ENCODE measurements at places on chromosomes 11 and 22.

GRCh38 chr11:79304599-79305212, 136.1 kb downstream of the TENM4 start:
- no peak for DNase-seq
- no peak overlapping the region for H3K27ac ChIP-seq
- no peaks in the 10 kb centered on the region for H3K36me3 ChIP-seq
- H3K4me1 ChIP-seq = no peaks in the 10 kb centered on the region
- no peak overlapping the region for H3K4me3 ChIP-seq

DNA sequence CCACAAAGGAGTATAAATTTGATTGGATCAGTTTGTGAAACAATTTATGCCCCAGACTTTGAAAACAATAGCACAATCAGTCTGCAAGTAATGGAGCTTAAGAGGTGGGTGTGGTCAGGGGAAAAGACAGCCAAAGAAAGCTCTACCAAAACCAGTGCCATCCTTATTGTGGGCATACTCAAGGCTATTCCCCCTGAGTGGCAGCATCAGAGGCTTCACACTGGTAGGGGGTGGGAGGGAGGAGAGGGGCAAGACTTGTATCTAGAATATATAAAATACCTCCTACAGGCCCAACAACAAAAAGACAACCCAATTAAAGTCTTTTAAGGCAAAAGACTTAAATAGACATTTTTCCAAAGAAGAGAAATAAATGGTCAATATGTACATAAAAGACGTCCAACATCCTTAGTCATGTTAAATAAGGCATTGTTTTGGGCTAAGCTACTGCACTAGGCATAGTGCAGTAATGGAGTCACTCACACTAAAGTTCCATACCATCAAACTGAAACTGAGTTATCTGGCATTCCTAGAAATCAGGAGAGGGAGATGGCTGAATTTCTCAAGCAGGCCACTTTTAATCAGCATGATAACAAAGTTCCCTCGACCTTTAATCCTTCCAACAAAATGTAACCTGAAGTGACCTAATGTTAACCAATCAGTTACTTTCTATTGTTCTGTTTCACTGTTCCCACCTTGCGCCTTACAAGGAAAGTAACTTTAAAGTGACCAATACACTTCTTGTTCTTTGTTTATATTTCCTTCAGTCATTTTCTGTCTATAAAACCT, 24.8 kb downstream of the NARS2 start:
- DNase-seq = no peak
- peaks cover 10% of the 10 kb centered on the region for H3K36me3 ChIP-seq
- peaks cover 7% of the 10 kb centered on the region for H3K4me1 ChIP-seq
- no peak overlapping the region for H3K4me3 ChIP-seq

DNA sequence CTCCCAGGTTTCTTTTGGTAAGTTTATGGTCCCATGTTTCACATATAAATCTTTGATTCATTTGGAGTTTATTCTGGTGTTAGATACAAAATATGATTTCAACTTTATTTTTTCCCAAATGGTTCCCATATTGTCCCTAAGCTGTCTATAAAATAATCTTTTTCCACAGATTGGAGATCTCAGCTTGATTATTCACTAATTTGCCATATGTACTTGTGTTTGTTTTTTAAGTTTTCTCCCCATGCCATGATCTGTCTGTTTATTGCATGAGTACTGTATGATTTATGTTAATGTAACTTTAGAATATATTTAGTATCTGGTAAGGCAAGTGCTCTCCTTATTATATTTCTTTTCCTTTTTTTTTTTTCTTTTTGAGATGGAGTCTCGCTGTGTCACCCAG, 19.9 kb upstream of the CLMP start:
- DNase-seq = no peak
- no peak overlapping the region for H3K4me3 ChIP-seq
- peaks cover 24% of the 10 kb centered on the region for H3K27me3 ChIP-seq
- no peak overlapping the region for H3K27ac ChIP-seq

GRCh38 chr11:1531449-1532013, 40.5 kb downstream of the DUSP8 start:
- no peaks in the 10 kb centered on the region for H3K36me3 ChIP-seq
- no peak overlapping the region for H3K27ac ChIP-seq
- no peaks in the 10 kb centered on the region for H3K27me3 ChIP-seq
- no peak overlapping the region for H3K4me3 ChIP-seq

GRCh38 chr11:115084231-115084630, 405.9 kb downstream of the NXPE2 start:
- DNase-seq = no peak
- H3K27me3 ChIP-seq = peaks cover 3% of the 10 kb centered on the region
- H3K36me3 ChIP-seq = no peaks in the 10 kb centered on the region

DNA sequence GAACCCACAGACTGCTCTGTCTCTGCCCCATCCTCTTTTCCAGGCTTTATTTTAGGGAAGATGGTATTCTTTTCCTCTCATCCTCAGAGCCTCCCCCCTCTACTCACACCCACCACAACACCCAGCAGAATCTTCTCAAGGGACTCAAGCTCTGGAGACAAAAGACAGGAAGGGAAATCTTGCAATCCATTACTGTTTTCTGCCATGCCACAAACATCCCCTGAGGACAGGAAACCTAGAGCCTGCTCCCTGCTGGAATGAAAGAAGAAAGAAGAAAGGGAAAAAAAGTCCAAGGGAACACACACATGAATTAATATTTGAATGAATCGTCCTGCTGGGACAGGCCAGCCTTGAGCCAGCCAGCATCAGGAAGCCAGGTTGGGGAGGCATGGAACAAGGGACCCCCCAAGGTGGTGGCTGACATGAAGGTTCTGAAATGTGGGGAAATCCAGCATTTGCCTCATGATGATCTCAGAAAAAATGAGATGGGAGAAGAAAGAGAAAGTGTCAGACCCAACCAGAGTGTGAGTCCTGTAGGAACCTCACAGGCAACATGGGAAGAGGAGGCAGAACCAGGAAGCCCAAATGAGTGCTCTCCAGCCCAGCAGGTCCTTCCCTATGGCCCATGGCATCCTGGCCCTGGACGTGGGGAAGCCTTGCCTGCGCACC, 34.0 kb downstream of the SLCO2B1 start:
- no peak overlapping the region for H3K4me3 ChIP-seq
- no peaks in the 10 kb centered on the region for H3K36me3 ChIP-seq
- H3K27me3 ChIP-seq = peaks cover 2% of the 10 kb centered on the region
- H3K4me1 ChIP-seq = no peaks in the 10 kb centered on the region
- DNase-seq = no peak

DNA sequence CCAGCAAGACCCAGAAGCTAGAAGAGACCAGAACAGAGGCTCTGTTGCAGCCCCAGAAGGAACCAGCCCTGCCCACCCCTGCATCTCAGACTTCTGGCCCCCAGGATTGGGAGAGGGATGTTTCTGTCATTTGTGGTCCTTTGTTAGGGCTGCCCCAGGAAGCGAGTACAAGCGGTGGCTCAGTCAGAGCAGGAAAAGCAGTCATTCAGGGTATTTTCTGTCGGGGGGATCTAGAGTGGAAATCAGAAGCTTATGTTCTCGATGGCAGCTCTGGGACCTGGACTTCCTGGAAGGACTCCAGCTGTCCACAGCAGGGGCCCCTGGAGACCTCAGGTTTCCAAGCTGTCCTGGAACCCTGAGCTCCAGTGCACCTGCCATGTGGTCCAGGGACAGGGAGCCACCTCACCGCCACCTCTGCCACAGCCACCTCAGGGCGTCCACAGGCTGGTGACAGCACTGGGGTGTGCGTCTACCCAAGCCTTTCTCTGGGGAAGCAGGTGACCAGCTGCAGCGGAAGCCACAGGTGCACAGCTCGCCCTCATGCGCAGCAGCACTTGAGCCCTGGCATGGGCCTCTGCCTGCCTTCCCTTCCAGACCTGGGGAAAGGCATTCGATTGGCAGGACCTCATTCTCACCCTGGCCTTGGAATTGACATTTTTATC, 2.6 kb downstream of the KRTAP5-5 start:
- H3K36me3 ChIP-seq = no peaks in the 10 kb centered on the region
- DNase-seq = no peak
- H3K27ac ChIP-seq = no peak overlapping the region

- peaks cover 5% of the 10 kb centered on the region for H3K4me1 ChIP-seq
- no peak overlapping the region for H3K4me3 ChIP-seq
- no peak for DNase-seq
- no peak overlapping the region for H3K27ac ChIP-seq
Observed at GRCh38 chr11:104531075-104531474, 367.1 kb upstream of the PDGFD start.

- peak overlapping the region; percentile 86 for H3K4me3 ChIP-seq
- H3K36me3 ChIP-seq = no peaks in the 10 kb centered on the region
- H3K4me1 ChIP-seq = peaks cover 32% of the 10 kb centered on the region
- no peaks in the 10 kb centered on the region for H3K27me3 ChIP-seq
Observed at GRCh38 chr22:37266581-37267134, 15.7 kb upstream of the CYTH4 start.

DNA sequence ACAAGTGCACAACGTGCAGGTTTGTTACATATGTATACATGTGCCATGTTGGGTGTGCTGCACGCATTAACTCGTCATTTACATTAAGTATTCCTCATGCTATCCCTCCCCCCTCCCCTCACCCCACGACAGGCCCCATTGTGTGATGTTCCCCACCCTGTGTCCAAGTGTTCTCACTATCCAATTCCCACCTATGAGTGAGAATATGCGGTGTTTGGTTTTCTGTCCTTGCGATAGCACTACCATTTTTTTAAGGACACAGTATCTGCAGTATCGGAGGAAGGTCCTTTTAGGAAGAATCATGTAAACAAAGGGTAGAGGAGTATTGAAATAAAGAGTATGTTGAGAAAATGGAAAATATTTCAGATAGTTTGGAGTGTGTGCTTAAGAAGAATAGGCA, 25.9 kb downstream of the PDE3B start:
- peaks cover 40% of the 10 kb centered on the region for H3K4me1 ChIP-seq
- no peak overlapping the region for H3K4me3 ChIP-seq

DNA sequence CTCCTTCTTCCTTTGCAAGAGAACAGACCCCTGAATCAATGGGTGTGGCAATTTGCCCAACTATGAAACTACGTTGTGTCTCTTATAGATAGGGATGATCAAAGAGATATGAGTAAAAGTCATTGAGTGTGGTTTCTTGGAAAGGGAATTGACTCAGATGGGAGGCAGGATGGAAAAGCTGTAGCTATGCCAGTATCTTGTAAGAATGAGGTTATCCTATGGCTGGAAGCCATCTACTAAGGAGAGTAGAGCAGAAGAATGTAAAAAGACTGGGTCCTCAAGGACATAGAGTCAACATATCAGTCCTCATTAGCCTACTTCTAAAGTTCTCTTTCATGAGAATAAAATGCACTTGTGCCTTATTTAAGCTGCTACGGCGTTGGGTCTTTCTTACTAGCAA, 78.9 kb upstream of the POU2AF2 start:
- H3K4me3 ChIP-seq = no peak overlapping the region
- H3K27me3 ChIP-seq = no peaks in the 10 kb centered on the region
- H3K36me3 ChIP-seq = no peaks in the 10 kb centered on the region
- H3K4me1 ChIP-seq = no peaks in the 10 kb centered on the region

DNA sequence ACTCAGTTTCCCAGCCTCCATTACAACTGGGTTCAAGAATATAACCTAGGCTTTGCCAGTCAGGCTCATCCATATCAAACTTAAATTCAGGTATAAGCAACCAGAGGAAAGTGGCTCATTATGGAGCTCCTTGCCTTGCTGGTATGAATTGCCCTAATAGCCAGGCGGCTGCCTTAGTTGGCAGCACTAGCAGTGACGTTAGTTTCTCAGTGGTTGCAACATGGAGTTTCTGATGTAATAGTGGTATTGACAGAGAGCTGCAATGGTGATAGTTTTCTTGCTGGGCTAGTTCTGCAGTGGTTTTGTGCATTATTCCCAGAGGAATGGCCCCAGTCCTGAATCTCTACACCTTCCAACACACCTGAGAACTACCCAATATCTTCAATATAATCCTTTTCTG, 3.8 kb upstream of the TMEM123 start:
- H3K27ac ChIP-seq = no peak overlapping the region
- H3K27me3 ChIP-seq = no peaks in the 10 kb centered on the region
- peaks cover 65% of the 10 kb centered on the region for H3K4me1 ChIP-seq
- no peak overlapping the region for H3K4me3 ChIP-seq
- no peak for DNase-seq
- H3K36me3 ChIP-seq = peaks cover 10% of the 10 kb centered on the region

DNA sequence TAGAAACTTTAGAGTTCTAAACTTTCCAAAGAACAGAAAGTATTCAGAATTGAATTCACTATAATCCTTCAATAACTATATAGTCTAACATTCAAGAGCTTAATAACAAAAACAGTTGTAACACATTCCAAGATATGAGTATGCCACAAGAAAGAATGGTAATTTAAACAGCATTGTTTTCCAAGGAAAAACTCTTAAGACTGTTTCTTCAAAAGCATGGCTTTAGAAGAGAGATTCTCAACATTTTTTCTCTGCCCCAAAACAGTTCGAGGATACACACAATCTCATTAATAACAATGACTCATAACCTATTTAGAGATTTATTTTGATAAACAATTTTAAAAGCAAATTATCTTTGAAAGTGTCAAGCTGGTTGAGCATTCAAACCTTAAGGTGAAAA, 16.7 kb upstream of the ARHGAP32 start:
- H3K27ac ChIP-seq = no peak overlapping the region
- DNase-seq = no peak
- H3K27me3 ChIP-seq = peaks cover 5% of the 10 kb centered on the region

DNA sequence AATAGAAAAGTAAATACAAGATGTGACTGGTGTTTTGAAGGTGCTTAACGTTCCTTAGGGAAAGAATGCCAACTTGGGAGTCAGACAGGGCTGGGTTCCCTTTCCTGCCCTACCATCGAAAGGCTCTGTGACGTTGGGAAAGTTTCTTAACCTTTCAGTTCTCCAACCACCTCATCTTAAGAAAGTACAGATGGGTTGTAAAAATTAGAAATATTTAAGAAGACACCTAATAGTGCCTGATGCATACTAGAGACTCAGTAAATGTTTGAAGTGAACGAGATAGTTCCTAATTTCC, 1.1 kb downstream of the GTPBP1 start:
- H3K4me1 ChIP-seq = peaks cover 51% of the 10 kb centered on the region
- DNase-seq = no peak
- peak overlapping the region; percentile 92 for H3K4me3 ChIP-seq
- H3K27me3 ChIP-seq = no peaks in the 10 kb centered on the region
- H3K27ac ChIP-seq = peak overlapping the region; percentile 91

- no peak overlapping the region for H3K4me3 ChIP-seq
- no peak for DNase-seq
- H3K27ac ChIP-seq = no peak overlapping the region
- no peaks in the 10 kb centered on the region for H3K36me3 ChIP-seq
- H3K4me1 ChIP-seq = peaks cover 2% of the 10 kb centered on the region
Observed at GRCh38 chr11:11416502-11416901, 63.5 kb upstream of the CSNK2A3 start.

DNA sequence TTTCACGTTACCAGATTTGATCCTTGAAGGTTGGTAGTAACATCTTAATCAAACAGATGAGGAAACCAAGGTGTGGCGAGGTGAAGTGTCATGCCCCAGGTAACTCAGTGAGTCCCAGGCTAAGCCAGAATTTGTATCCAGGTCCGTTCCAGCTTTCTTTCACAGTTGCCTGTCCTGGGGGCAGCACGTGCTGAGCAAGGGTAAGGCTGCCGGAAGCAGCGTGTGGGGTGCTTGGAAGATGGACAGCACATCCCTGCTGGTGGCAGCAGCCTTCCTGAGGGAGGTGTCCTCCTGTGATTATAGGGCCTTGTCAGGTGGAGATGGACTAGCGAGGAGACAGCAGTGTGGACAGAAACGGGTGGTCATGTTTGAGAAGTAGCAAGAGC, 50.9 kb downstream of the TRIOBP start:
- peaks cover 2% of the 10 kb centered on the region for H3K36me3 ChIP-seq
- H3K4me1 ChIP-seq = peaks cover 24% of the 10 kb centered on the region
- no peaks in the 10 kb centered on the region for H3K27me3 ChIP-seq
- peak overlapping the region; percentile 89 for H3K4me3 ChIP-seq
